Anterior cingulate cortex (tissue), 58 donors: ENCODE measurements at places on chromosomes 11 and 22.

- DNase-seq: no peak
These were observed 745.9 kb upstream of the TENM4 start for GRCh38 chr11:80186692-80187091.

DNA sequence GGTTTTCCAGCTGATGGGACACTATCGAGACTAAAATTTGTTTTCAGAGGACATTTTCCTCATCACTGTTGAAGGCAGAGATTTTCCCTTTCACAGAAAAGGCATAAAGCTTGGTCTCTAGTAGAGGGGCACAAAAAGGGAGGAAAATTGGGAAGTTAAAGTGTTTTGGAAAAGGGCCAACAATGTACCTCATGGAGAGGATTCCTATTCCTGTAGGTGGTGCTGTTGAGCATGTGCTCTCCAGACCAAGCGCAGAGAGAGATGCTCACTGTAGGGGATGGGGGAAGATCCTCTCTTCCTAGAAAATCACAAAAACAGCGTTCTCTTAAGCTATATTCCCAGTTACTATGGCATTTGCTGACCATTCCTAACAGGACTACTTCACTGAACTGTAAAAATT lies 44.9 kb downstream of the OR4C46 start:
- DNase-seq: no peak

DNA sequence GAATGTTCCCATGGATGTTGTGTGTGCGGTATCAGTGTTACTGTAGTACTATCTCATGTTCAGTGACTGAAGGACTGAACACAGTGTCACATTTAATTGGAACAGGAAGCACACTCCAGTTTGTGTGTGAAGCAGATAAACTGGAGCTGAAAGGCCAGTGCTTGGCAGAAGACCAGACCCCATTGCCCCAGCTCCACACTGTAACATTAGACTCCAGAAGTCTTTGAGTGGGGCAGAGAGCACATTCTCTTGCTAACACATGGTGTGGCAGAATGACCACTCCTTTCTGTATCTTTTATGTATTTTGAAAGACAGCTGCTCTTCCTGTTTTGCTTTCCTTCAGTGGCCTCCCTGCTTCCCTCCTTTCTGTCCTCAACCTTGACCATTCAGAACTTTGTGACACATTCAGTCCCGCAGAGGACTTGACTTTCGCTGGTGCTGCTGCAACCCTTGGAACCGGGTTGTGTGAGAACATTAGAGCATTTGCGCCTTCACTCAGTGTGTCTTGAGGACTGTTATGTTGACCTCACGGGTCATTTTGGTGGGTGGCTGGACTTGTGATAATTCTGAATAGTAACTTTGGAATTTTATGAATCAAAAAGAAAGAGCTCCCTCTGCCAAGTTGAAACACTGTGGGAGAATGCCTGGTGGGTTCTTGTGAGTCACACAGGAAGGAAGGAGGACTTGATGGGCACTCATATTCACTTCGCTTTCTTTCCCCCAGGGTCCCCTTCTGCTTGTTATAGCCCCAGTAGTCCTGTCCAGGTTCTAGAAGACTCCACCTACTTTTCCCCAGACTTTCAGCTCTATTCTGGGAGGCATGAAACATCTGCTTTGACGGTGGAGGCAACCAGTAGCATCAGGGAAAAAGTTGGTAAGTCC lies 26.4 kb downstream of the AMOTL1 start:
- no peak for DNase-seq

- no peak for DNase-seq
These were observed 71.8 kb downstream of the DSCAML1 start for GRCh38 chr11:117725048-117725734.

GRCh38 chr22:32613773-32614392 lies 139.3 kb downstream of the FBXO7 start:
- DNase-seq: no peak

DNA sequence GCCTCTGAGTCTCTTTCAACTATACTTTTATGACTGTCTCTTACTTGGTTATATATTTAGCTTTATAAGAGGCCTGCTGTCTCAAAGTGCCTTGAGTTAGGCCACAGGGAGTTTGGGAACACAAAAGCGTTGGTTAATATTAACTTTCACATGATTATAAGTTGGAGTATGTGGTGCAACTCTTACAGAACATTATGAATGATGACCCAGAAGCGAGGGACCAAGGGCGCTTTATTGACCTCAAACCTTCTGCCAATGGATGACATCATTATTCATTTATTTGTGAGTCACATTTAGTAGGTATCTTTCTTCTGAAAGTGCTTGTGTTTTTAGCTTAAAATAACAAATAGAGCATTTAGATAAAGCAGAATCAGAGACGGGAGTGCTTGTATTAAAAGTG lies 298.0 kb upstream of the ZC3H12C start:
- DNase-seq: no peak
